ENCODE measurements at places on chromosomes 5 and 9.
A peak's percentile ranks its signal among the peaks of the same experiment; 100 is the strongest.

GRCh38 chr5:42522783-42523182 is 99.5 kb downstream of the GHR start:
- peak; percentile 13 for DNase-seq

GRCh38 chr9:130138171-130138653 is 34.0 kb upstream of the NCS1 start:
- peak; percentile 37 for DNase-seq

GRCh38 chr5:55037046-55037771 is 13.2 kb downstream of the GZMK start:
- peak; percentile 22 for DNase-seq

DNA sequence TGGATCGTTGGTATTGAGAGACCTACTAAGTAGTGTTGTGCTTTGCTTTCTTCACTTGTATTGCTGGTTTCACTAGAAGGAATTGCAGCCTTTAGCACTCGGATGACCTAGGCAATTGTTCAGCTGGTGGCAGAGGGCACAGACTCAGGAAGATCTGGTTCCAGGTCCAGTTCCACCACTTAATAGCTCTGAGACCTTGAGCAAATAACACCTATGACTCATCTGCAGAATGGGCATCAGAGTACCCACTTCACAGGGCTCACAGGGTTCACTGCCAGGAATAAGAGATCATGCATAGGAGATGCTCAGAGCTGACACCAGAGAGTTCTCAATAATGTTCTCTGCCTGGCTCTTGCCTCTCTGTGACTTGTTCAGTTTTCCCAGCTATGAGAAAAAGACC is 133.6 kb downstream of the SIL1 start:
- no peak for DNase-seq

- no peak for DNase-seq
Observed at GRCh38 chr5:66207800-66208561, 63.9 kb downstream of the SREK1 start.

DNA sequence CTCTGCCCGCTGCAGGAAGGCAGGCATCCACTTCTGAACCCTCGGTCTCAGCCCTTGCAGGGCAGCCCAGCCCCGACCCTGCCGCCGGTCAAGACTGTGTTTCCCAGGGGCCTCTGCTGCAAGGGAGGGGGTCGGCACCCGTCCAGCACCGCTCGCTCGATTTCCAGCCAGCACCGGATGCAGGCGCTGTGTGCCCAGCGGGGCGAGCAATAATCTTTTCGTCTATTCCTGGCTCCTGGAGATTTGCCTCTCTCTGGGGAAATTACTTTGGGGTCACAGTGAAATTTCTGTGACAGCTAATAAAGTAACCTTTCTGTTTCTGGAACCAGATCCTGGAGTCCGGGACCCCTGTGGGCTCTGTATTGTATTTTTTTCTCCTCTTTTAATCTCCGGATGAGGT is 155.3 kb downstream of the COL23A1 start:
- no peak for DNase-seq

- DNase-seq: no peak
Observed at GRCh38 chr5:123527190-123527589, 15.2 kb downstream of the CSNK1G3 start.

DNA sequence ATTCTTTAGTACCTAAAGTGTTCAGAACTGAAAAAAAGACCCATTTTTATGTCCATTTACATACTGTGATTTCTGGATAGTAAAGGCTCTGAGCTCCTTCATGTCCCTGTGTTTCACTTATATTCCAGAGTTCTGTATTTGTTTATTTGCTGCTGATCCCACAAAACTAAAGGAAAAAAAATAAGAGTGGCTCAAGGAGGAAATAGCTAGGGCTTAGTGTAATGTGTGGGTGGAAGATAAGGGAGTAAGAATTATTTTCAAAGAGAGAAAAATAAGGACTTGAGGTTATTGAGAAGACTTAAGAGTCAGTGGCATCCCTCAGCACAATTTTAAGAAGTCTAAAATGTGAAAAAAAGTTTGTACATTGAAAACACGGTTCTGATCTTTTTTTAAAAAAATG is 46.0 kb downstream of the ENTREP1 start:
- DNase-seq: peak; percentile 17

DNA sequence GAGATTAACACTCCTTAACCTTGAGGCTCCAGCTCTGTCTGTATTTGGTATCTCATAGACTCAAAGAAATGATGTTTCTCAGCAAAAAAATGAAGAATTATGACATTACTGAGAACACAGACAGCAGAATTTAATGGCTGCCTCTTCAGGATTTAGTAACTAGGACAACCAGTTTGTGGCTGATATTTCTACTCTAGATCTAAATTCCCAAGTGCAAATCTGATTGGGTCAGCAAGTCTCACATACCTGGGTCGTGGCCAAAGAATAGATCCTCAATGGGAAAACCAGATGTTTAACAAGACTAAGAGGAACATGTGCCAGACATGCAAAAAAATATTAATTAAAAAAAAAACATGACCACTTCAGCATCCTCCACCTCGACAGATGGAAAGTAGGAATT is 608.9 kb downstream of the DTWD2 start:
- no peak for DNase-seq

GRCh38 chr9:116705531-116705930 is 18.4 kb downstream of the TRIM32 start:
- no peak for DNase-seq

DNA sequence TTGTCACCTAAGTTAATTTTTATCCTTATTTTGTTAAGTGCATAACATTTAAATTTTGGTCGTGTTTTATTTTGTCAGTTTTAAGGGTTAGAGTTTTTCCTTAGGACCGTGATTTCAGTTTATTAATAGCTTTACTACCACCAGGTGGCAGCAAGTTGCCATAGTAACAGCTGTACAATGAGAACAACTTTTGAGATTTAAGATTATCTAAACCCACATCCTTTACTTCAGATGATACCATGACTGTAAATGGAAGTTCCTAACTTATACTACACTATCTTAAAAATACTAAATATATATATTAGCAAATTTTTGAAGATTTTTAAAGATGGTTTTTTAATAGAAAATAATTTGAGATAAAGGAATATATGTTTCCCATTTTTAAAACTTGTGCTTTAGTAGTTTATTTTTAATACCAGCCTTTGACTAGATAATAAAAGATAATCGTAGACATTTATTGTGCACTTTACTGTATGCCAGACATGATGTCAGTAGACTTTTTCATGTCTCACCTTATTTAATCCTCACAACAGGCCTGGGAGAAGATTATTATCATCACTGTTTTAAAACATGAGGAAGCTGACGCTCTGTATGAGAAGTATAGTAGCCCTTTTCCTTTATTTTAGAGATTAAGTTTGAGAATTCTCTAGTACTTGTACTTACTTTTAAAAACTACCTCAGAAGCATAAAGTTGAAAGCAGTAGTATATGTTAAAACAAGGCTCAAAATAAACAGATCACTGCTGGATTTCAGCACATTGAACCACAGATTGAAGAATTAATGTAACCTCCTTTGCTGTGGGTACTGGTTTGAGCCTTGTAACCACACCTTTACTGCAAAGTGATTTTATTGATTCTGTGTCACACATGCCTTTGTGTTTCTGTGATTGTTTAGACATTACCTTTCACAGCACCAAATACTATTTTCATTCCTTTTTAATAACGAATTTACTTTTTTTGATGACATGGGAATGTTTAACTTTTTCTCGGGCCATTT is 27.5 kb downstream of the SREK1 start:
- peak; percentile 84 for DNase-seq

- no peak for DNase-seq
Observed at GRCh38 chr5:87452837-87453236, 40.1 kb upstream of the CCNH start.

- peak; percentile 61 for DNase-seq
Observed at GRCh38 chr5:65734921-65735320, 12.9 kb downstream of the NLN start.

DNA sequence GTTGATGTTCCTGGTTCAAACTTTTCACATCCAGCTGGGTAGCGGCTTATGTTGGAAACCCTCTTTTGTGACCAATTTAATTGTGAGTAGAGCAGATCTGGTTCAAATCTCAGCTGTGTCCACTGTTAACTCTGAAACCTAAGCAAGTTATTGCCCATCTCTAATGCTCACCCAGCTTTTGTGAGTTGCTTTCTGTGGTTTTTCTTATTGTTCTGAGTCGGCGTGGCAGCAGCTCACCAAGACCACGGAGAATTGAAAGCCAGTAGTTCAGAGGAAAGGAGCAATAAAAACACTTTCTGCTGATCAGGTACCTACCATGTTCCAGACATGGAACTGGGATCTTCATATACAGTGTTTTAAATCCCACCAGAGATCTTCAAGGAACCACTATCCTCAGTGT is 114.4 kb downstream of the DOCK2 start:
- no peak for DNase-seq
